ENCODE measurements at places on chromosomes 6 and 20. TPM values are rescaled to one million over a fixed set of nuclear protein-coding genes. Genes with fewer than 3 reads are reported as not detected.
A peak's percentile ranks its signal among the peaks of the same experiment; 100 is the strongest.

- peak; percentile 47 for DNase-seq
Measured at GRCh38 chr6:125095580-125096301, 57.8 kb upstream of the TPD52L1 start.

DNA sequence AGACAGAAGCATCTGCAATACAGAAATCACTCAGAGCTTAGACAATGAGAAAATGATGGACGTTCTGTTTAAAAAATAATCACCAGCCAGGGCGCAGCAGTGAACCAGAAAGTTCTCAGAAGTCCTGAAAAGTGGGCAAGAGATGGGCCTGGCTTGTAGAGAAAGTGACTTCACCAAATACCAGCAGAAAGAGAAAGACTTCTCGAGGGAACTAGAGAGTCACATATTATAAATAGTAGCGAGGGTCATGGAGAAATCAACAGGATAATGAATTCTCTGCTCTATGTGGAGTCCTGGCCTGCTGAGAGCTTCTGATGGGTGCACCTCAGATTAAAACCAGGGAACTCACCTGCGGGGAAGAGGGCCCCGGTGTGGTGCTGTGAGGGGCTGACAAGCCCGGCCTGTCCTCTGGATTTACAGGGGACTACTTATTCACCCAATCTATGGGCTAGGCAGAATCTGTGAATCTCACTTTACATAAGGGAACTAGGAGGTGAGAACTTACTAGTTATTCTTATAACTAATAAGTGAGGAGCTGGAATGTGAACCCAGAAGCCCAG lies 5.6 kb upstream of the RAMACL start:
- DNase-seq, result no peak

GRCh38 chr6:163820745-163821458 lies 406.4 kb downstream of the QKI start:
- no peak for DNase-seq

- DNase-seq, result no peak
Measured at GRCh38 chr6:53312355-53312754, 36.4 kb downstream of the ELOVL5 start.

GRCh38 chr20:57790176-57790575 lies 80.4 kb upstream of the PMEPA1 start:
- DNase-seq, result no peak

DNA sequence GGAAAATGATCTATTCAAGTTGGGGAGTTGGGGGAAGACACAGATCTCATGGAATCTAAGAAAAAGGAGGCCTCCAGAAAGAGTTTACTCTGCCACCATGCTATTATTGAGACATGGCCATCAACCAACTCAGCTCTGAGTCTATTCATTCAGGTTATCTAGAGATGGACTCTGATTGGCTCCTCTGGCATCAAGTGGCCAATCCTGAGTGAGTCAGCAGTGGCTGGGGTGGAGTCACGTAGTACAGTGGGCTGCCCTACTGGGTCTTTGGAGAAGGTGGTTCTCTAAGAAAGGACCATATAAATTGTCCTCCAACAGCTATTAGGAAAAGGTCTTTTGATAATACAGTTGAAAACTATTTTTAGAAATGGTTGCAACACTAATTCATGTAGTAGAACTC lies 42.1 kb downstream of the LYRM2 start:
- DNase-seq, result peak; percentile 6

GRCh38 chr20:3720068-3720467 lies 7.7 kb upstream of the SIGLEC1 start:
- DNase-seq, result no peak

DNA sequence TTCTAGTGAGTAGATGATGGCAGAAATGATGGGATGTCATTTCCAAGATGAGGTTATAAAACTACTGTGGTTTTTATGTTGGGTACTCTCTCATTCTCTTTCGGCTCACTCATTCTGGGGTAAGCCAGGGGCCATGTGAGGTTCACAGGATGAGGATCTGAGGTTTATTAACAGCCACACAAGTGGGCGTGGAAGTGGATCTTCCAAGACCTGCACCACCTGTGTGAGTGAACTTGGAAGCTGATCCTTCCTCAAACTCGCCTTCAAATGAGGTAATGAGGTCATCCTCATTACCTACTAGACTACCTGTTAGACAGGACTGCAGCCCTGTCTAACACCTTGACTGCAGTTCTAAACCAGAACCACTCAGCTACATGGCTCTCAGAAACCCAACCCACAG lies 45.1 kb upstream of the TAGAP start:
- DNase-seq, result no peak

DNA sequence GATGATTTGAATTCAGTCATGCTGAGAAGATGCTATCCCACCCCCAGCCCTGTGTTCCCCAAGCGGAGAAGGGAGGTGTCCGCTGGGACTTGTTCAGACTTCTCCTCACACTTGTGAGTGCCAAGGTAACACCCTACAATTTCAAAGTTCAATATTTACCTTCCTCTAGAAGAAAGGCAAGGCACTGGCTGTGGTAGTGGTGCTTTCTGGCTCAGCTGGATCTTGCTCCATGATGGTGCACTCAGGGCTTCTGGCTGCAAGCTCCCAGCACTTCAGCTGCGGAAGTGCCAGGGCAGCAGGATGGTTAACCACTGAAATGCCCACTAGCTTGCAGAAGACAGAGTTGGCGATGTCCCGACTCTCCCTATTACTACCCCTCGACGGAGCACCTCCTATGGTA lies 135.4 kb downstream of the MTFR2 start:
- DNase-seq, result no peak

DNA sequence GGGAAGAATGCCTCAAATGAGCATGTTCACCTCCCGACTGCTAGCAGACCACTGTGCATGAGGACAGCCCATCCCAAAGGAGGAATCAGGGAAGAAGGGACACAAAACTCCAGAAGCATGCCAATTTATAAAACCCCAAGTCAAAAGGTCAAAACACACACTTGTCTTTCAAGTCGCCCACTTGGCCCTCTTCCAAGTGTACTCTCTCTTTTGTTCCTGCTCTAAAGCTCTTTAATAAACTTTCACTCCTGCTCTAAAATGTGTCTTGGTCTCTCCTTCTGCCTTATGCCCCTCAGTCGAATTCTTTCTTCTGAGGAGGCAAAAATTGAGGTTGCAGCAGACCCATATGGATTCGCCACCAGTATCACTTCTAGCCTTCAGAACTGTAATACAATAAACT lies 33.9 kb upstream of the TPBG start:
- DNase-seq, result no peak

DNA sequence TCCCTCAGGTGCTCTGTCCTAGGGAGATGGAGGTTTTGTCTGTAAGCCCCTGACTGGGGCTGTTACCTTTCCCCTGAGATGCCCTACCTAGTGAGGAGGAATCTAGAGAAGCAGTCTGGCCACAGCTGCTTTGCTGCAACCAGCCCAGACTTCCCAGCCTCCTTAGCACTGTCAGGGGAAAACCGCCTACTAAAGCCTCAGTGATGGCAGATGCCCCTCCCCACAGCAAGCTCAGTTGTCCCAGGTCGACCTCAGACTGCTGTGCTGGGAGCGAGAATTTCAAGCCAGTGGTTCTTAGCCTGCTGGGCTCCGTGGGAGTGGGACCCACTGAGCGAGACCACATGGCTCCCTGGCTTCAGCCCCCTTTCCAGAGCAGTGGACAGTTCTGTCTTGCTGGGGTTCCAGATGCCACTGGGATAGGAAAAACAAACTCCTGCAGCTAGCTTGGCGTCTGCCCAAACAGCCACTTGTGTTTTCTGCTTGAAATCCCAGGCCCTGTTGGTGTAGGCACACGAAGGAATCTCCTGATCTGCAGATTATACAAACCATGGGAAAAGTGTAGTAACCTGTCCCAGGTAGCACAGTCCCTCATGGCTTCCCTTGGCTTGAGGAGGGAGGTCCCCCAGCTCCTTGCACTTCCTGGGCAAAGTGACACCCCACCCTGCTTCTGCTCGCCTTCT lies 146.4 kb upstream of the PROKR2 start:
- no peak for DNase-seq

- no peak for DNase-seq
Measured at GRCh38 chr6:124885171-124885570, 77.1 kb upstream of the RNF217 start.

DNA sequence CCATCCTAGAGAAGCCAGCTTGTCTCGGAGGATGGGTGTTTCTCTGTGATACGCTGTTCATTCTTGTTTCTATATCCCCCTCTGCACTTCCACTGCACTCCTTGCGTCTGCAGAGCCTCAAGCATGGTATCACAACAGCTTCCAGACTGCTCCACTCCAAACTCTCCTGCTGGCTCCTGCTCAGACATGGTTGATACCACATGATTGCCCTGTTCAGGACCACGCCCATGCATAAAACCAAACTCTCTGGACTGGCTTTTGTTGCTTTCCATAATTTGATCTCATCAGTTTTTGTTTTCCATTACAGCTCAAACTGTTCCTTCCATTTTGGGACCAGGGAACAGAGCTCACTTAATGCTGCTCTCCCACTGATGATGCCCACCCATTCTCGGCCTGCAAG lies 30.0 kb upstream of the SMIM29 start:
- no peak for DNase-seq

DNA sequence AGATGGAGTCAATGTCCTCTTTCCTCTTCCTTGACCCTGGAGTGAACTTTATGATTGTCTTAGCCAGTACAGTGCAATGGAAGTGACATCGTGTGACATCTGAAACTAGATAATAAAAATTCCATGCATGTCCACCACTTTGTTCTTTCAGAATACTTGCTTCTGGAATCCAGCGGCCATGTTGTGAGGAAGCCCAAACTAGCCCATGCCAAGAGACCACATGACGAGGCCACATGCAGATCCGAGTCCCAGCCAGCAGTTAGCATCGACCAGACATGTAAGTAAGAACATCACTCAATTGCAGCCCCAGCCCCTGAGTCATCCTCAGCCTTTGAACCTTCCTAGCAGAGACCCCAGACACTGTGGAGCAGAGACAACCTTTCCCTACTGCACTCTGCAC lies 48.5 kb upstream of the E2F3 start:
- DNase-seq, result no peak

DNA sequence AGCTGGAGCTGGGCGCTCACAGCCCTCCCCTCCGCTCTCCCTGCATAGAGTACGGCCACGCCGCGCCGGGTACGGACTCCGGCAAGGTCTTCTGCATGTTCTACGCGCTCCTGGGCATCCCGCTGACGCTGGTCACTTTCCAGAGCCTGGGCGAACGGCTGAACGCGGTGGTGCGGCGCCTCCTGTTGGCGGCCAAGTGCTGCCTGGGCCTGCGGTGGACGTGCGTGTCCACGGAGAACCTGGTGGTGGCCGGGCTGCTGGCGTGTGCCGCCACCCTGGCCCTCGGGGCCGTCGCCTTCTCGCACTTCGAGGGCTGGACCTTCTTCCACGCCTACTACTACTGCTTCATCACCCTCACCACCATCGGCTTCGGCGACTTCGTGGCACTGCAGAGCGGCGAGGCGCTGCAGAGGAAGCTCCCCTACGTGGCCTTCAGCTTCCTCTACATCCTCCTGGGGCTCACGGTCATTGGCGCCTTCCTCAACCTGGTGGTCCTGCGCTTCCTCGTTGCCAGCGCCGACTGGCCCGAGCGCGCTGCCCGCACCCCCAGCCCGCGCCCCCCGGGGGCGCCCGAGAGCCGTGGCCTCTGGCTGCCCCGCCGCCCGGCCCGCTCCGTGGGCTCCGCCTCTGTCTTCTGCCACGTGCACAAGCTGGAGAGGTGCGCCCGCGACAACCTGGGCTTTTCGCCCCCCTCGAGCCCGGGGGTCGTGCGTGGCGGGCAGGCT lies 4.6 kb downstream of the KCNK15 start:
- no peak for DNase-seq

DNA sequence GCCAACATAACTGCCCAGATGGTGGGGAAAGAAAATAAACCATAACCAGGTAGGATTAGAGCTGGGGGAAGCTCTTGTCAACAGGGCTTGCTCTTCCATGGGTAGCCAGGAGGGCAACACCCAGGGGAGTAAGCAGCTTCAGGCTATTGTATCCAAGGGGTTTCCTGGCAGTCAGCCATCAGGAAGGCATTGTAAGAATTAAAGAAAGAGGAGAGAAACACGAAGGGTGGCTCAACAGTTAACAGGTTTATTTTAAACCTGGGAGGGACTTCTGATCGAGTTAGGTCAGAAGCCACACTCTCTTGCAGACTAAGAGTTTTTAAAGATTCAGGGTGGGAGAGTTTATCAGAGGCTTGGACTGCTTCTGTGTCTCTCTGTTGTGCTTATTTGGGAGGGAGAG lies 114.2 kb downstream of the QRSL1 start:
- peak; percentile 27 for DNase-seq

GRCh38 chr6:147689398-147689797 lies 180.9 kb downstream of the SAMD5 start:
- DNase-seq, result no peak

- no peak for DNase-seq
Measured at GRCh38 chr6:135310291-135310690, 129.2 kb downstream of the MYB start.

- DNase-seq, result peak; percentile 30
Measured at GRCh38 chr20:723756-724155, 44.5 kb downstream of the SLC52A3 start.

DNA sequence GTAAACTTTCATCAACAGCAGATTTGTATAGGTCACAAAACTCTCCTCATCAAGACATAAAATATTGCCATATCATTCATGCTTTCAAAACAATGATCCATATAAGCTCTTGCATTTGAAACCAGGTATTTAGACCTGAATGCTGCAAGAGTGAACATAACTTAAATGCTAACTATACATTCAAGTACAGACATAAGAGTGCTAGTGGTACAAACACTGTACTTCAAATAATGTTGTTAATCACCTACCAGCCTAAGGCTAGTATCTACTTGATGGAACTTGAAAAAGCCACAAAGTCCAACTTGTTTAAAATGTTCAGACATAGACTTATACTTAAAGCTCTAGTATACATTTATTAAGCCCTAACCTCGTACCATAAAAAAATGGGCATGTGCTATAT lies 16.0 kb upstream of the GSTA2 start:
- no peak for DNase-seq

GRCh38 chr20:56957737-56958553 lies 308.5 kb downstream of the BMP7 start:
- DNase-seq, result no peak

DNA sequence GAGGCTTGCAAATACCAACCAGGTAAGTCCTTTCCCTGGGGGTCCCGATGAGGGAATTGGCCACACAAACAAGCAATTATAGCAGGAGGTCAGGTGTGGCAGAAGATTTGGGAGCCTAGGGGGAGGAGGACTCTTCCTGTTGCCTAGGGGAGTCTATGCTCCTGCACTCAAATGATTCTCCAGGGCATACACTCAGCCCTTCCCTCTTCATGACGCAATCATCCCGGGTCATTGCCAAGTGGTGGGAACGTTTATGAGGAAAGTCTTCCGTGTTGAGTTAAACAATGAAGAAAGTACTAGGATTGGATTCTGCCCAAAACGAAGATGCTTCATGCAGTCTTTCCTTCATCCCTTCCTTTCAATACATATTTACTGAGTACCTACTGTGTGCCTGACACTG lies 186.5 kb upstream of the TSHZ2 start:
- peak; percentile 78 for DNase-seq

Gene WFDC12
- not detected for total RNA-seq

Gene PBOV1
- not detected for total RNA-seq

Gene EDN1
- total RNA-seq, result 1.2 TPM

Gene RAET1L
- 1.2 TPM for total RNA-seq

Gene IER3
- total RNA-seq, result 154 TPM

Gene CCN5
- total RNA-seq, result 0.93 TPM

Gene IPCEF1
- not detected for total RNA-seq

Gene C6orf15
- total RNA-seq, result not detected

Gene NINL
- total RNA-seq, result 1.3 TPM
